NCI-H2029 treated with DMSO at 0.1 percent for 48 hours (cell line): ENCODE measurements at places on chromosomes 7 and 10.

GRCh38 chr7:158127241-158127640 is 460.4 kb downstream of the PTPRN2 start:
- no peak for DNase-seq

GRCh38 chr7:135257-135653 is 57.1 kb upstream of the FAM20C start:
- DNase-seq: no peak

DNA sequence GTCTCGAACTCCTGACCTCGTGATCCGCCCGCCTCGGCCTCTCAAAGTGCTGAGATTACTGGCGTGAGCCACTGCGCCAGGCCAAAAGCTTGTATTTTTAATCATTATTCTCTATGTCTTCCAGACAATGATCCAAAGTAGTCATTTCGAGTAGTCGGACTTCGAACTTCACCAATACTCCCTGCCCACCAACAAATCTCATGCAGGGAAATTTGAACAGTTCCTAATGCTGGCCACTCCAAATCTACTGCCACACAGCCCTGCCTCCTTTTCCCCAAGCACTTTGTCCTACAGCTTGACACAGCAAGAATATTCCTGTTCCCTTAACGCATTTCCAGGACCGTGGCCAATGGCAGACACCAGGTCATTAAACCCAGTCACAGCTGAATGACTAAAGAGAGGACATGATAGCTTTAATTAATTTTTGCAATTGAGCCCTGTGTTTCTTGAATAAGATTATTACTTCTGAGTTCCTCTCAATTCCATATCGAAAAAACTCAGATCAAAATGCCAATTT is 142.3 kb upstream of the NRP1 start:
- no peak for DNase-seq

DNA sequence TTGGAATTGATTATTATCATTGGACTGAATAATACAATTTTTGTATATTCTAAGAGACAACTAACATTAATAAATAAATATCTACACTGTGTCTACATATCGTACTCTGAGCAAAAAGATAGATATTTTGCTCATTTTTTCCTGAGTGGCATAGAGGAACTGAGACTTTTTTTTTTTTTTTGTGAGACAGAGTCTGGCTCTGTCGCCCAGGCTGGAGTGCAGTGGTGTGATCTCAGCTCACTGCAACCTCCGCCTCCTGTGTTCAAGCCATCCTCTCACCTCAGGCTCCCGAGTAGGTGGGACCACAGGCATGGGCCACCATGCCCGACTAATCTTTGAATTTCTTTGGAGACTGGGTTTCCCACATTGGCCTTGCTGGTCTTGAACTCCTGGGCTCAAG is 14.0 kb downstream of the KMT2E start:
- DNase-seq: no peak

GRCh38 chr7:142401951-142402350 is 144.1 kb upstream of the PRSS58 start:
- no peak for DNase-seq

DNA sequence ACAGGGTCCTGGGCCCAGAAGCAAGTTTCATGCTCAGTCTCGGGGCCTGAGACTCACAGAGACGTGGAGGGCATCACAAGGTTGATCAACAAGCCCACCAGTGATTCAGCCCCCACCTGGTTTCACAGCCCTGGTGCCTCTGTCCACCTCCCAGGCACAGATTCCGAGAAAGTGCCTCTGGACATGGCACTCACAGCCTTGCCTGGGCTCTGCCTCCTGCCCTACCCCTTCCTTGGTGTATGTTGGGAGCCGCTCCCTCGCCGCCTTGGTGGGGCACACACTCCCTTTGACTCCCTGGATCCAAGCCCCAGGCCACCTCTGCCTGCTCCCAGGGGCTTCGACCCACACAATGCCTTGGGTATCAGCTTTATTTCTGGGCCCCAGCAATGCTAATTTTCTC is 200.8 kb upstream of the PPP2R2D start:
- DNase-seq: no peak

DNA sequence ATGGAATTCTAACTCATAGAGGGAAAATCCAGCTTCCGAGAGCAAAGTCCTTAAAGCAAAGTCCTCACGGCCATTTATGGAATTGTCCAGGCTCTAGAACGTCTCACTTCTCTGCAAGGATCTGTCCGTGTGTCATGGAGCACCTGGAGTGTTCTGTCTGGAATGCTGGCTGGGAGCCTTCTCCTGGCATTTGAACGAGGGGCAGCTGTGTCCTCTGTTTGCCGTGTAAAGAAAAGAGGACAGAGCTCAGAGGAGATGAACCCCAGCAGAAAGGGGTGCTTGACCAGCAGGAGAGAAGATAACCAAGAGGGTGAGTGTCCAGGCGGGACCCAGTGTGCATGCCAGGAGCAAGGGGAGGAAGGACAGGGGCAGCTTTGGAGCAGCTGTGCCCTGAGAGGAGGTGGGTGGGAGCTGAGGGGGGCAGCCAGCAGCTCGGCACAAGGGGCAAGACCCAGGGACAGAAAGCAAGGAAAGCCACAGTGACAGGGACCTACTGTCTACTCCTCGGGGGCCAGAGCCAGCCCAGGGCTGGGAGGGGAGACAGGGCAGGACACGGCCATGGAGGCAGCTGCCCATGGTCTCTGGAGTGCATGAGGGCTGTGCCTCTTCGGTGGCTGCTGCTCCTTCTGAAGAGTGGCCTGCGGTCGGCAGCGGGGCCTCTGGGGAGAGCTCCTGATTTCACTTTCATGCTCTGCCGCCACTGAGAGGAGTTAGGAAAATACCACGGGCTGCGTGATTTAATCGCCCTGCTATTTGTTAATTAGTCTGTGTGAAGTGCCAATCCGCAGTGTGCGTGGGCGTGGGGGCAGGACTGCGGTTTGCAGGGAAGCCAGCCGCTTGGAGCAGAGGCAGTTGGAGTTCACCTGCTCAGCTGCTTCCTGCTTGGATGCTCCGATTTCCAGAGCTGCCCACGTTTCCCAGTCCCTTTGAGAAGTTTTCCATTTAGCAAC is 149.3 kb upstream of the SHH start:
- no peak for DNase-seq

DNA sequence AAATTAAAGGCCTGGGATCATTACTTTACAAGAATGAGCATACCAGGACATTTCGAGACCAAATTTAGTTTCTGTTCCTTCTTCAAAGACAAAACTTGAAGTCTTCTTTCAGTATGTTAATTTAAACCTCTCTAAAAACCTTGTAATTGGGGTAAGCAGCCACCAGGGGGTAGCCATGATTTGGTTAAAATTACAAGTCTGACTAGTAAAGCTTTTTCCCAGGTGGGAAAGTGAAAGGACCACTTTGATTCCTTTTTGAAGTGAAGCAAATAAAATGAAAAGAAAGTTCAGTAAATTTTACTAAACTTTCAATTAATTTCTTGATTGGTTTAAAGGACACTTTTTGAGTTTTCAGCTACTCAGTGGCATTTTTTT is 294.3 kb downstream of the BBS9 start:
- no peak for DNase-seq

GRCh38 chr7:43485580-43485979 is 97.3 kb upstream of the STK17A start:
- no peak for DNase-seq

DNA sequence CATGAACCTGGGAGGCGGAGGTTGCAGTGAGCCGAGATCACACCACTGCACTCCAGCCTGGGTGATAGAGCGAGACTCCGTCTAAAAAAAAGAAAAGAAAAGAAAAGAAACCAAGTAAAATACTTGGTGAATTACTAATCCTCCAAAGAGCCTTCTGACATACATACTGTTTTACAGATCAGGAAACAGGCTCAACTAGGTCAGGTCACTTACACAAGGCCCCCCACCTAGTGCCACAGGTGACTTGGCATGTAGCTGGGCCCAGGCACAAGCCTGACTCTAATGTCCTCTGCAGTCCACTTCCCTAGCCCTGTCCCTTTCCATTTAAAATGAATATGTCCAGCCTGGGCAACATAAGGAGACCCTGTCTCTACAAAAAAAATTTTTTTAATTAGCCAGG is 157.0 kb downstream of the TPST1 start:
- DNase-seq: no peak

DNA sequence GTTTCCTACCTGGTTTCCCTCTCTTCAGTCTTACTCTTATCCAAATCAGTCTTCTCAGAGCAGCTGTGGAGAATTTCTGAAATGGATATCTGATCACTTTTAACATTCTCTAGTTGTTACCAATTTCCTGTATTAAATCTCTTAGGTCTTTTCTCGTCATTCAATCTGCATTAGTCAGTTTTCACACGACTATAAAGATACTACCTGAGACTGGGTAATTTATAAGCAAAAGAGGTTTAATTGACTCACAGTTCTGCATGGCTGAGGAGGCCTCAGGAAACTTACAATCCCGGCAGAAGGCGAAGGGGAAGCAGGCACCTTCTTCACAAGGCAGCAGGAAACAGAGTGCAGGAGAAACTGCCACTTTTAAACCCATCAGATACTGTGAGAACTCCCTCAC is 444.8 kb downstream of the GATA3 start:
- DNase-seq: no peak

DNA sequence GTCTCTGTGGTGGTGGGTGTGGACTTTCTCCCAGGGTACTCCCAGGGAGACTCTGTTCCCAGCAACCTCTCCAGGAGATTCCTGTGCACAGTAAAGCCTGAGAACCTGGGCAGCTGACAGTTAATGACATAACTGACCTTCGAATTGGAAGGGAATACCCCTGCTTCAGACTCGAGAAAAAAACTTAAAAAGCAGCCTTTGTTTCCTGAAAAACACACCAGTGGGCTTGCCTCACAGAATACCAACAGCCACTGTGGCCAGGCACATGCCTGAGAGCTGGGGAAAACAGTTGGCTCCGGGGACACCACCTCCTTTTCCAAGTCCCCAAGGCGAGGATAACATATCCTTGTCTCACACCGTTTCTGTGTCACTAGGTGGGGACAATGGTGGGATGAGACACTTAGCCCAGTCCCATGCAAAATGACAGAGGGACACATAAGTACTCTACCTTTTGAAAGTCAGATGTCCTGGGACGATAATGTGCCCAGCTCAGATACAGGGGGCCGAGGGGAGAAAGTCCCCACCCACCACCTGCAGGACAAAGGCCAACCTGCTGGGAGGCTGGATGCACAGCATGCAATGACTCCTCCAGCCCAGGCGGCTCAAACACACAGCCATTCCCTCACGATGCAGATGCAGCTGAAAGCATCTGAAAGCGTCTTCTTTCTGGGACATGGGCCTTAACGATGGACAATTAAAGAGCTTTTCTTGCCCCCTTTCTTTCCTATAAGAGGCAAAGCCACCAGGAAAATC is 65.6 kb downstream of the HIPK2 start:
- no peak for DNase-seq

- DNase-seq: no peak
These were observed 19.7 kb downstream of the DOCK1 start for GRCh38 chr10:126924915-126925300.

DNA sequence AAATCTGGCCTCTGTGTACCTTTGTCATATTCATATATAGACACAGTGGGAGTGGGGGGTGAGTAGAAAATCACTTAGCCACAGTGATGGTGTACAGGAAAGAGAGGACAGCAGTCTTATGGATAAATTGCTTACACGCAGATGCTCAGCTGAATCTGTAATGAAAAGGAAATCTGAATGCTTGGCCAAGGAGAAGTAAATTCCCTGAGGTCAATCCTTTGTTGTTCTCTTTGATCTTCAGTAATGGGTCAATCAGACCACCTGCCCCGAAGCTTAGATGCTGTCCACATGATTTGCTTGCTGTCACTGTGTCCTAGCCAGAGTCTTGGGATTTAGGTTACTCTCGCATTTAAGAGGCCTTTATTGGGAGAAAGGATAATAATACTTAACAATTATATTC is 18.4 kb upstream of the EPHB6 start:
- DNase-seq: no peak

- no peak for DNase-seq
These were observed 13.3 kb upstream of the AGK start for GRCh38 chr7:141537906-141538305.

GRCh38 chr7:75961218-75961617 is 33.2 kb downstream of the TMEM120A start:
- DNase-seq: no peak

DNA sequence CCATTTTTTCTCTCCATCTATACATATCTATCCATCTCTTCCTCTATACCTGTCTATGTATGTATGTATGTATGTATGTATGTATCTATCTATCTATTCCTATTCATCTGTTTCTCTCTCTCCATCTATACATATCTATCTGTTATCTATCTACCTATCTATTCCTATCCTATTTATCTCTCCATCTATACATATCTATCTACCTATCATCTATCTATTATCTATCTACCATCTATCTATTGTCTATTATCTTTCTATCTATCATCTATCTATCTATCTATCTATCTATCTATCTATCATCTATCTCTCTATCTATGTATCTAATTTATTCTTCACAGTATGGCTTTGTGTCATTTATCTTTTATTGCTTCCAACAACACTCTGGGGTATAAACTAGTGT is 1124.4 kb downstream of the TYW1 start:
- no peak for DNase-seq

- DNase-seq: no peak
These were observed 11.3 kb downstream of the MTG1 start for GRCh38 chr10:133405272-133405671.

GRCh38 chr7:8965177-8965576 is 531.8 kb downstream of the NXPH1 start:
- no peak for DNase-seq

GRCh38 chr10:13990946-13991345 is 339.8 kb downstream of the FRMD4A start:
- no peak for DNase-seq

GRCh38 chr7:107394831-107395230 is 75.0 kb upstream of the GPR22 start:
- DNase-seq: no peak

- DNase-seq: no peak
These were observed 35.1 kb downstream of the LANCL2 start for GRCh38 chr7:55400191-55400590.

DNA sequence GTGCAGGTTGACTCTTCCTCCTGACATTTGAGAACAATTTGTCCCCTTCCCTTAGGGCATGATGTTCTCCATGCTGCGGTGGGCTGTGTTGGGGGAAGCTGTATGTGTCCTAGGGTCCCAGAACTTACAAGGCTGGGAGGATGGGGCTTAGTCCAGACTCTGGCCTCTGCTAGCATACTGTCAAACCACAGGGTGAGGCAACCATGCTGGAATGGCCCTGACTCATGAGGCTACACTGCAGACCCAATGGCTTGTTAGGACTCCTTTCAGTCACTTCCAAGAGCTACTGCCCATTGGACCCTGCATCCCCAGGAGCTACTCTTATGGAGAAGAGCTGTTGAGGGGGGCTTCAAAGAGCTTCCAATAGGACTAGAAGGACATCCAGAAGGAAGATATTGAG is 20.1 kb upstream of the FAM170B start:
- DNase-seq: no peak

- no peak for DNase-seq
These were observed 972.0 kb upstream of the CELF2 start for GRCh38 chr10:10045765-10046028.

GRCh38 chr10:99711129-99711719 is 20.7 kb downstream of the COX15 start:
- DNase-seq: no peak

- no peak for DNase-seq
These were observed 46.4 kb upstream of the ATRNL1 start for GRCh38 chr10:115046686-115047236.

- no peak for DNase-seq
These were observed 11.2 kb upstream of the ARPC1B start for GRCh38 chr7:99363286-99363685.

GRCh38 chr10:30791197-30791611 is 161.7 kb upstream of the LYZL2 start:
- DNase-seq: no peak

GRCh38 chr7:130493275-130493873 is 1.5 kb downstream of the MEST start:
- no peak for DNase-seq

GRCh38 chr7:36092221-36092771 is 60.8 kb upstream of the EEPD1 start:
- DNase-seq: no peak
